Kidney (tissue), 22 donors: ENCODE measurements at places on chromosomes 5 and 9. TPM values are rescaled to one million over a fixed set of nuclear protein-coding genes. Genes with fewer than 3 reads are reported as not detected.

RAI14 gene
- 60.3 TPM for total RNA-seq

DNA sequence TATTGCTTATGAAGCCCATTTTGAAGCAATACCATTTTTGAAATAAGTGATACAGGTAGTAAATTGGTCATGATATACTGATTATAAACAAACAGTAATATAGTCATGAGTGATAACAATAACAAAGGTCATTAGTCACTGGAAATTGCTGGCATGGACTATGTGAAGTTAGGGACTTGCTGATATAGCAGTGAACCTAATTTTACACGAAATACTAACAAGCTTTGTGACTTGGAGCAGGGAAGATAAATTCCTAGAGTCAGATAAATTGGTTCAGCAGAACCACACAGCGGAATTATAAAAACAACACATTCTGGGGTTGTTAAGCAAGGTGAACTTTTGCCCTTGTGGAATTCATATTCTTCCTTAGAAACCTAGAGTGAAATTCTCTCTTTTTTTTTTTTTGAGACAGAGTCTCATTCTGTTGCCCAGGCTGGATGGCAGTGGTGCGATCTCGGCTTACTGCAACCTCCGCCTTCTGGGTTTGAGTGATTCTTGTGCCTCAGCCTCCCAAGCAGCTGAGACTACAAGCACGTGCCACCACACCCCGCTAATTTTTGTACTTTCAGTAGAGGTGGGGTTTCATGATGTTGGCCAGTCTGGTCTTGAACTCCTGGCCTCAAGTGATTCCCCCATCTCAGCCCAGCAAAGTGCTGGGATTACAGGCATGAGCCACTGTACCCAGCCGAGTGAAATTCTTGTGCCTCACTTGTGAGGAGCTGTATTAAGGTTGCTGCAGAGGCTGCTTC lies 6.0 kb downstream of the UGCG start:
- DNase-seq: no peak

DNA sequence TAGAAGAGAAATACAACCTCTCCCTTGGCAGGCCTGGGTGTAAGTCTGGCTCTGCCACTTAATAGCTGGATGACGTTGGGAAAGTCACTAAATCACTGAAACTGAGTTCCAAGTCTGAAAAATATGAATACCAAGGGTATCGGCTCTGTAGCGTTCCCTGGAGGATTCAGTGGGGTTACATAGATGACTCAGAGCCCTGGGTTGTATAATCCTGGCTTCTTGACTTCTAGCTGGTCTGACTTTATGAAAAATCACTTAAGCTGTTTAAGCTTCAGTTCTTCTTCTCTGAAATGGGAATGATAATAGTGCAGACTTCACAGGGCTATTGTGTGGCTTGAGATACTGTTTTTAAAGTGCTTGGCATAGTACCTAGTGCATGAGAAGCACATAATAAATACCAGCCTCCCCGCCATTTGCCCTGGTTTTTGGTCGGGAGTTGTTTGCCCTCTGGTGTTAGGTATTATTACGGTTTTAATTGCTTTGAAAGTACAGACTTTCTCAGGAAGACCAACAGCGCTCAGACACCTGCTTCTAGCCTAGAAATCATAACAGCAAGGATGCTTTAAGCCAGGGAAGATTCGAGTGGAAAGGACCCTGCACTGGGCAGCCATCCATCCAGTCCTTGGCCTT lies 43.0 kb downstream of the CYFIP2 start:
- no peak for DNase-seq

GRCh38 chr9:127523312-127523851 lies 72.1 kb downstream of the LRSAM1 start:
- no peak for DNase-seq

DNA sequence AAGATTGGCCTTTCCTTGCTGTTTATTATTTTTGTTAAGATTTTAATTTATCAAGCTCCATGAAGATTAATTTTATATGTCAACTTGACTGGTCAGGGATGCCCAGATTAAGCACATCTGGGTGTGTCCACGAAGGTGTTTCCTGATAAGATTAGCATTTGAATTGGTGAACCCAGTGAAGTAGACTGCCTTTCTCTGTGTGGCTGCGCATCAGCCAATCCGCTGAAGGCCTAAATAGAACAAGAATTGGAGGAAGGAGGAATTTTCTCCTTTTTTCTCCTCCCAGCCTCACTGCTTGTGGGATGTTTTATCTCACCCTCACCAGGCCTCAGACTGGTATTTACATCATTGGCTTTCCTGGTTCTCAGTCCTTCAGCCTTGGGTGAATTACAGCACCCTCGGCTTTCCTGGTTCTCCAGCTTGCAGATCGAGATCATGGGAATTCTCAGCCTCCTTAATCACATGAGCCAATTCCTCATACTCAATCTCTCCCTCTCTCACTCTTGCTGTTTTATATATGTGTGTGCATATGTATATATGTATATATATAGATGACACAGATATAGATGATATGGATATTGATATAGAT lies 135.4 kb upstream of the SPEF2 start:
- no peak for DNase-seq
